ENCODE measurements at places on chromosomes 1 and 21.

GRCh38 chr1:218743861-218744505, 398.8 kb downstream of the TGFB2 start:
- no peak for DNase-seq

DNA sequence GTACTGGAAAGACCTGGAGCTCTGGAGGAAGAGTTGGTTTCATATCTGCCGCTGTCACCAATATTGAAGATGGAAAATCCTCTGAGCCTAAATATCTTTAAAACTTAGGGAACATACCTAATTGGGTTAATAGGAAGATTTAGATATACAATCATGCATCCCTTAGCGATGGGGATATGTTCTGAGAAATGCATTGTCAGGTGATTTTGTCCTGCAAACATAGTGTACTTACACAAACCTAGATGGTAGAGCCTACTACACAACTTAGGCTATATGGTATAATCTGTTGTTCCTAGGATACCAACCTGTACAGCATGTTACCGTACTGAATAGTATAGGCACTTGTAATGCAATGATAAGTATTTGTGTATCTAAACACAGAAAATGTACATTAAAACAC, 22.5 kb downstream of the YTHDF2 start:
- no peak for DNase-seq

DNA sequence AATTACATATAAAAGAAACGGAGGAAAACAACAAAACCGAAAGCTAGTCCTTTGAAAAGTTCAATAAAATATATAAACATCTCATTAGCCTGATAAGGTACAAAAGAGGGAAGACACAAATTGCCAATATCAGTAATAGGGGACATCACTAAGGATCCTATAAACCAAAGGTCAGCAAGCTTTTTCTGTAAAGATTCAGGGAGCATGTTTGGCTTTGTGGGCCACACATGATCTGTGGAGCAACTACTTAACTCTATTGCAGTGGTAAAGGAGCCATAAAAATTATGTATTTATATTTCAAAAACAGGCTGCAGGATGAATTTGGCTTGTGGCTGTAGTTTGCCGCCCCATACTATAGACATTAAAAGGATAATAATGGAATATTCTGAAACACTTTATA, 5.5 kb upstream of the NSUN4 start:
- DNase-seq = no peak

DNA sequence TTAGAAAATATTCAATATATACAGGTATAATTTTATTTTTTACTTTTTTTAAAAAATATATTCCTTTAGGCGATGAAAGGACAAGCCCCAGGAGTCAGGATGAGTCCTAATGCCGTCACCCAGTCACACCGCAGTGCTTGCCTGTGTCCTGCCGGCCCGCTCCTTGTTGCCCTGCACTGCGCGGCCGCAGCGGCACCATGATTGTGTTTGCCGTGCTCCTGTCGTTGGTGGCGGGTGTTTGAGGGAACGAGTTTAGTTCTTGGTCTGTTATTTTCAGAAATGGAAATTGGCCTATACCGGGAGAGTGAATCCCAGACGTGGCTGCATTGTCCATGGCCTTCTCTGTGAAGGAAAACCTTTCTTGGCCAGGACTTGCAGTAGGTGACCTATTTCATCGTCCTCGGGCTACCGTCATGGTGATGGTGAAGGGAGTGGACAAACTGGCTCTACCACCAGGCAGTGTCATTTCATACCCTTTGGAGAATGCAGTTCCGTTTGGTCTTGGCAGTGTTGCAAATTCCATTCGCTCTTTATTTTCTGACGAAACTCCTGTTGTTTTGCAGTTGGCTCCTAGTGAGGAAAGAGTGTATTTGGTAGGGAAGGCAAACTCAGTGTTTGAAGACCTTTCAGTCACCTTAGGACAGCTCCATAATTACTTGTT, 45.9 kb upstream of the CRB1 start:
- DNase-seq = no peak

DNA sequence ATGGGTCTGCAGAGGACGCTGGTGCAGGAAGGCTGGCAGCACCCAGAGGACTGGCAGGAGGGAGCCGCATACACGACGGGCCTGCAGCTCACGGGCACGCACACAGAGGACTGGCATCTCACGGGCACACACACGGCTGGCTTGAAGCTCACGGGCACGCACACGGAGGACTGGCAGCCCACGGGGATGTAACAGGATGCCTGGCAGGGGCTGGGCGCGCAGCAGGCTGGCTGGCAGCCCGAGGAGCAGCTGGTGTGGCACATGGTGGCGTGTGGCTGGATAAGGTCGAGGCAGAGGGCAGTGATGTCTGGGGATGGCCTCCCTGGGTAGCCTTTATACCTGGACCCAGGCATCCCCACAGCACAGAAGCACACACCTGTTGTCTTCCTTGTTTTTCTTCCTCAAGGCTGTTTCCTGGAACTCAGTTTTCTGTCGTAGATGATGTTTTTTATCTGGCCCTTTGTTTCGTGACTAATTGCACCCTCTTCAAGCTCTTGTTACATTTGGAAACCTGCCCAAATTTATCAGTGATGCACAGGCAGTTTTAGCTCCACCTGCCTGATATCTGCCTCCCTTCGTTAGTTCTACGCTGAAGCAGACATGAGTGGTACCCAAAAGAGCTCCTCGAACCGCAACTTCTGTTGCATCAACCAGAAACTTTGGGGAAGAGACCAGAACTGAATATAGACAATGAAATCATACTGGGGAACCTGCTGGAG, at the start of gene KRTAP12-1:
Gene KRTAP12-1, minus strand, starts transcription at position 303 of the 719 bp plus-strand sequence. Its CDS starts 40 bp downstream, at position 263.
- DNase-seq = no peak

DNA sequence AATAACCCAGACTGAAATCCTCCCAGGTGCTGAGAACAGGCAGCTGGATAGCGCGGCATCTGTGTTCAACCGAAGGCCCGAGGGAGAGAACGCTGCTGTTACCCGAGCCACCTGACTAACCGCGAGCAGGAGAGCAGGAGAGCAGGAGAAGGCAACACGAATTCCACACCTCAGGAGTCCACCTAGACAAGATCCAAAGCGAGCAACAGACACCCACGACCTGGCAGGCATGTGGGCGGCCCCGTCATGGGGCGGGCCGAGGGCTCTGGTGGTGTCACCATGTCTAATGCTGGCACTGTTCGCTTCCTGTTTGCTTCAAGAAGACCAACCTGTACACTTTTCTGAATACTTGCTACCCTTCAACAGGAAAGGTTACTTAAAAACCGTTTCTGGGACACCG, 20.9 kb upstream of the SPATC1L start:
- no peak for DNase-seq

- no peak for DNase-seq
These were observed 62.3 kb upstream of the COL11A1 start for GRCh38 chr1:103170609-103171008.

DNA sequence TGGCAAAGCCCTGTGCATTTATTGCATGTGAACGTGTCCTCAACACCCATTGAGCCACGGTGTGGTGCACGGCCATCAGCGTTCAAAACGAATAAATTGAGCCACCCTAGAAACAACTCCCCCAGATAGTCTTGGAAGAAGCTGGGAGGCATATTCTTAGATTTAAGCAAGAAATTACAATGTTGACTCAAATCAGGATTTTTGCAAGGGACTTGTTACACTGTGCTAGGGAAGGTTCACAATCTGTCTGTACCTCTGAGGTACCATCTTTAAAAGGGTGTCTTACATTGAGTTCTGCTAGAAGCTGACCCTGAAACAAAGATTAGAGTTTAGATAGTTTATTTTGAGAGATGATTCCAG, 16.2 kb downstream of the CD247 start:
- no peak for DNase-seq

DNA sequence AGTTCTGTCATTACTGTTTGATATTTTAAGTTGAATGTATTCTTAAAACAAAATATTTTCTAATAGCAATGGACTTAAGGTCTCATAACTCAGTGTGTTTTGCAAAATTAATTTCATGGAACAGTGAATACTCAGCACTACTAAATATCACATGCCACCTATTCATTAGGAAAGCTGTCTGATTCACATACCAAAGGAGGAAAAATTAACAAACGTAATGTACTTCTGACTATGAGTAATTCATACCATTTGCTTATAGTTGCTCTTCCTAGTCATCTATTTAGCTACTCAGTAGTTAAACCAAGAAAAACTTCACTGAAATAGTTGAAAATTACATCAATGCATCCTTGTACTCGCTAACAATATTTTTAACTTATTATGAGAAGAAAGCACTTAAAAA, 35.2 kb downstream of the TP53BP2 start:
- DNase-seq = no peak

DNA sequence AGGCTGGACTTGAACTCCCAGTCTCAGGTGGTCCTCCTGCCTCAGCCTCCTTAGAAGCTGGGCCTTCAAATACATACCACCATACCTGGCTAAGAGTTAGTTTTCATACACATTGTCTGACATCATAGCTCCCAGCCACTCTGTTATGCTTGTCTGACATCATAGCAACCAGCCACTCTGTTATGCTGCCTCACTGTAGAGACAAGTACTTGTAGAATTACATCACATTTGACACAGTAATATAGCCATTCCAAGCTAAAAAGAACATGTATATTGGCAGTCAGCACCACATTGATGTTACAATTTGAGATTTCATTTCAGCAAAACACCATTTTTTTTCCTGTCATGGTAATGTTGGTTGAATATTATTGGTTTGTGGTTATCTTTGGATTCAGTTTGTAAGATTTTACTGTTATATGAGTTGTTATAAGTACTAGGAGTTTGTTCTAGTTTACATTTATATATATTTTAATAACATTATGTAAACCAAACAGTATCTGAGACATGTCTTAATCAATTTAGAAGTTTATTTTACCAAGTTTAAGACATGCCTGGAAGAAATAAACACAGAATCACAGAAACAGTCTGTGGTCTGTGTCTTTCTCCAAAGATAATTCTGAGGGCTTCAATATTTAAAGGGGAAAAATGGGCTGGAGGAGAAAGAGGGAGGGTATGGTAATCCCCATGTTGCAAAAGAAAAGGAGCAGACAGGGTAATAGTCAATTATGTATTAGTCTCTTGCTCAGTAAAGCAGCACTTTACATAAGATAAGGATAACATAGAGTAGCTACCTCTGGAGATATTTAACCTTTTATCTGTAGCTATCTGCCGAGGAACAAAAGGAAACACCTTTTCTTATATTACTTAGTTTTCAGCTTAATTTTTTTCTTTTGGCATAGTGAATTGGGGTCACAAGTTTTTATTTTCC, 43.0 kb downstream of the XPR1 start:
- no peak for DNase-seq

- DNase-seq = no peak
These were observed 19.9 kb downstream of the GBP1 start for GRCh38 chr1:89044970-89045721.

DNA sequence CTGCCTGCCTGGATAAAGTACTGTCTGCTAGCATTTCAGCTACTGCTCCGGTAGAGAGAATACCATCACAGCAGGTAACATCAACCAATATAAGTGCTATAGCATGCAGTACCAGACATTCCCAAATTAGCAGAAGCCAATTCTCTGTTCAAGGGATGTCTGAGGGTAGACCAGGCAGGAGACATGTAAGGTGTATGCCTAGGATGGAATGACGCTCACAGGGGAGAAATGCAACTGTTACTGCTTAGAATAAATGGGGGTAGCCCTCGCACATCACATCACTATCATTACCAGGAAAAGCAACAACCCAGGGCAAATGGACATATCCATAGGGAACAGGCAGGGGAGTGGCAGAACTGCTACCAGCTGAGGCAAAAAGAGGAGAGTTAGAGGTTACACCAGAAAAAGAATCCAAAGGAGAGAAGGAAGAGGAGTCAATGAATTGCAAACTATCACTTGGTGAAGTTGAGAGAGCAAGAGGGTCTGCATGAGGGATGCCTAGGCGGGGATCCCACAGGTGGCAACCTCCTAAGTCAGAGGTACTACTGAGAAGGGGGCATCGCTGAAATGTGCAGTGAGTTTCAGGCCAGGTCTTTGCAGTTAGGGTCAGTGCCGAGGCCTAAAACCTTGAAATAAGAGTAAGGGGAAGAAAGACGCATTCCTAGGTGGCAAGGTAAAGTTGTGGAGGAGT, 1.1 kb downstream of the UBE2Q1 start:
- DNase-seq = no peak

GRCh38 chr1:160904783-160905616, 20.0 kb upstream of the ITLN1 start:
- no peak for DNase-seq

DNA sequence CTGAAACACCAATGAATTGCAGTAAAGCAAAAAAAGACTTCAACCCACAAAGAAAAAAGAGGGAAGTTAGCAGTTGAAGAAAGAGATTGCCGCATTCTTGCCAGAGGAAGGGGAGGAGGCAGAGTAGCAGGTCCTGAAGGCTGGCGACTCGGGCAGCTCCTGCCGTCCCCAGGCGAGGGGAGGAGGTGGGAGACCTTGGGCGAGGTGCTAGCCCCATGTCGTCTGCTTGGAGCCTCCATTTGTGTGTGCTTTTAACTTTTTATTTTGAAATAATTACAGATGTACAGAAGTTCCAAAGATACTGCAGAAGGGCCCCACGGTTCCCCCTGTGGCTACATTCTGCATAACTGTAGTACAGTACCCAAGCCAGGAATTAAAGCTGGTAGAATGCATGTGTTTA, 6.7 kb downstream of the TRPM2 start:
- DNase-seq = no peak

GRCh38 chr1:168520052-168520751, 23.6 kb downstream of the XCL2 start:
- no peak for DNase-seq

GRCh38 chr1:221816899-221817298, 75.0 kb upstream of the DUSP10 start:
- no peak for DNase-seq

DNA sequence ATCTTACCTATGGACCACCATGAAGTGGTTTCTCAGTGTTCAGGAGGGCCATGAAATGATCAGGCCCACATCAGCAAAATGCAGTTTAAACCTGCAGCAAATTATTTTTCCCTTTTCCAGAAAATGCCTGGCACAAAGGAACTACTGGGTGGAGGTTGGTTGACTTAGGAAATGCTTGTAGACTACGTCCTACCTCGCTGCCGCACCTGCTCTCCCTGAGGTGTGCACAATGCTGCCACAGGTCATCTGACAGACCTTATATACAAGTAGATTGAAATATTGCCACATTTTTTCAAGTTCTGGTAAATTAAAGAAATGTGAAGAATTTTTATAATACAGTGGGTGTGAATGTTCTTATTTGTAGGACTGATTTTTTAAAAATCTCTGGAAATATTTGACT, 166.7 kb upstream of the PDE4B start:
- DNase-seq = no peak

Measured in T-helper 9 cell (primary cell).